Activated naive CD8-positive, alpha-beta T cell treated with anti-CD3 and anti-CD28 coated beads for 36 hours (primary cell): ENCODE measurements at places on chromosomes 1 and 21. TPM values are rescaled to one million over a fixed set of nuclear protein-coding genes. Genes with fewer than 3 reads are reported as not detected.

Gene MATN1
- 1.1 TPM for total RNA-seq

DNA sequence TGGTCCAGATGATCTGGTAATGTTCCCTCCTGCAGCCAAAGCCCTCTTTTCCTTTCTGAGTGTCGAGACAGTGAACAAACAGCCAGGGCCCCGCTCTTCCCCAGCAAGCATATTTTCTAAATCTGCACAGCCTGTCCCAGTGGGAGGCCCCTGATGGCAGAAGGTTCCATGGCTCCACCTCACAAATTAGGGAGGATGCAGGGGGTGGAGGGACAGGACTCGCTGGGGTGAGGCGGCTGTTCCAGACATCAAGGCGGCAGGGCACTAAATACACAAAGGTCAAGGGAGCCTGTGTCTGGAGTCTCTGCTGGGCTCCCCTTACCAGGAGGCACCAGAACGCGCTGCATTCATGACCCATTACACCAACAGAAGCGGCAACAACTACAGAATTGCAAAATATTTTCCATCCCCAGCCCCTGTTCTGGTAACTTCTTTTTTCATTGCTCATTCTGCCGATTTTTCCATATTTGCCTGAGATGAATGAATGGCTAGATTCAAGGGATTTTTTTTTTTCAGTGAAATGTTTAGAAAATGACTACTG lies 27.0 kb upstream of the PRELP start:
- DNase-seq = no peak

GRCh38 chr1:52918201-52918600 lies 3.3 kb downstream of the ECHDC2 start:
- no peak for DNase-seq

Gene KRTAP12-3
- not detected for total RNA-seq

- no peak for DNase-seq
Measured at GRCh38 chr1:68706639-68707317, 209.9 kb upstream of the DEPDC1 start.

Gene CR1L
- not detected for total RNA-seq

GRCh38 chr21:25790878-25791204 lies 56.1 kb downstream of the GABPA start:
- DNase-seq = no peak

- peak; percentile 70 for DNase-seq
Measured at GRCh38 chr21:42974832-42975820, 764 bp downstream of the PKNOX1 start.

DNA sequence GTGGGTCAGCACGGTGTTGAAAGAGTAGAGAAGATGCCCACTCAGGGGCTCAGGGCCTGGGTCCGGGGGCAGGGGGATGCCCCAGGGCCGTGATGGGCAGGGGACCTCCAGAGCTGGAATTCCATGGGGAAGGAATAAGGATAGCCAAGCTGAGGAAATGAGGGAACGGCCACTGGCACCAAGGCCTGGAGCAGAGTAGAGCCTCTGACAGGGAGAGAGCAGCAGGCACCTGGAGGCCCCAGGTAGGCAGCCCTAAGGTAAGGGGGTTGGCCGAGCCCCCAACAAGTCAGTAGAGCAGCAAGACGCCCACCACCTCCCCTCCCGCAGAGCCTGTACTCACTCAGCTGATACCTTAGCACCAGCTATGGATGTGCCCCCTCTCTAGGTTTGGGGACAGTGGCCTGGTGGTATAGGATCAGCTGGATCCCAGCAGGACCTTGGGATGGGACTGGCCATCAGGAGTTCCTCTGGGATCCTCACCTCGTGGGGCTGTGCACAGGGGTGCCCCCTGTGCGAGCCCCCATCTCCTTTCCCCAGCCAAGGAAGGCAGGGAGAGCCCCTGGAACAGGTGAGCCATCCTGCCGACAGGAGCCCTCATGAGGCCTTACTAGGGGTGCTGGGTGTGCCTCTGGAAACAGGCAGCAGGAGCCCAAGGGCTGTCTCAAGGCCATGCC lies 21.0 kb upstream of the ARF1 start:
- DNase-seq = no peak

DNA sequence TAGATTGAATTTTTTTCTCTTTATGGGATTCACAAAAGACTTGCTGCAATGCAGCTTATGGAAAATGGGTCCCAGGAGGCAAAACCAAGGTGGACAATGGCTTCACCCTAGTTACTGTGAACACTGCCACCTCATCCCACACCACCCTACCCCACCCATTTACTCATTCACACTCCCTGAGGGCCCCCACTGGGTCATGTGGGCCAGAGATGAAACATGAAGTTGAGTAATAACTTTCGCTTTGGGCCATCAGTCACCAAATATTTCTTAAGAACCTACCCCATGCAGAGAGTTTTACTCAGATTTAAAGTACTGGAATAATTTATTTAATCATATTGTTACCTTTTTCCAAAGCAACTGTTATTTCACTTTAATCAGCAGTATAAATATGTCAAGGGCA lies 191.8 kb downstream of the TPR start:
- DNase-seq = peak; percentile 30

DNA sequence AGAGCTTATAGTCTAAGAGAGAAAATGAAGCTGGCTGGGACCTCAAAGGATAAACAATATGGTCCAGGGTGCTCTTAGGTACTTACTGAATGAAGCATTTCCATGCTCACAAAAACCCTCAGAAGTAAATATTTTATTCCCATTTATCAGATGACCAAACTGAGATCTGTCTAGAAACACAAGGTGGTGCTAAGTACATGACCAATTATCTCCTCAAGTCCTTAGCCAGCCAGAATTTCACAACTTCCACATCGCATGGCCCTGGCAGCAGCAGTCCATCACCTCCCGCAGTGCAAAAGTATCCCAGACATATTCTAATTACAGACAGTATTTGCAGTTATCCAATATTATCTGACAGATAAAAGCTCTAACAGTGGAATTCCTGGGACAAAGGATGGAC lies 321.7 kb upstream of the PROX1 start:
- no peak for DNase-seq

DNA sequence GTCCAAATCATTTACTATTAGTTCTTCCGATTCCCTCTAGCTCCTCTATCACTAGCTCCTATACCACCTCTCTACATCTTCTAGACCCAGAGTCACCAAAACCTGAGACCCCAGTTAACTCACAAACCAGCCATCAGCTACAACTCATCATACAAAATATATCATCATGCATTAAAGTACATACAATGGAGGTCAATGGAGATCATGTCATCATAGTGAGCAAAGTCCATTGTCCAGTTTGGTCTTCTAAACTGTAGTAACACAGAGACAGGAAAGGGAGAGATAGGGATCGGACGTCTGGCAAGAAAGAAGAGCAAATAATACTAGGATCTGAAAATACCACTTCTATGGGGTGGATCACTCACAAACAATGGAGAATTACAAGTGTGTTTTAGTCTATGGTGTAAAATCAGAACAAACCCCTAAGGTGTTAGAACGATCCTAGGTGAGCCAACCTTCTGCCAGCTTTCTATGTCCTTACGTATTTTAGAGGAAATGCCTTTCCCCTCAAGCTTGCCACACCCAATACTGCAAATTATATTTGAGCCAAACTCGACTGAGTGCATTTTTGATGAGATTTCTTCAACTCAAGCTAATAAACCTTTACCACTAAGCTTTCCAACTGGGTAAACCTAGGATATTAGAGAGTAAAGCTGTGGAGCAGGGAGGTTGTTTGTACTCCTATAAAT lies 3.9 kb downstream of the ADIPOR1 start:
- DNase-seq = no peak

- DNase-seq = no peak
Measured at GRCh38 chr1:185788386-185788785, 54.2 kb downstream of the HMCN1 start.
